ENCODE measurements at places on chromosomes 7 and 10. TPM values are rescaled to one million over a fixed set of nuclear protein-coding genes. Genes with fewer than 3 reads are reported as not detected.
A peak's percentile ranks its signal among the peaks of the same experiment; 100 is the strongest.

KLLN gene
- total RNA-seq = 0.46 TPM

MMD2 gene
- total RNA-seq = not detected

GRCh38 chr10:60870416-60870728 lies 73.6 kb downstream of the RHOBTB1 start:
- no peak for DNase-seq

GRCh38 chr7:149209518-149210269 lies 14.3 kb downstream of the ZNF282 start:
- DNase-seq = no peak

DNA sequence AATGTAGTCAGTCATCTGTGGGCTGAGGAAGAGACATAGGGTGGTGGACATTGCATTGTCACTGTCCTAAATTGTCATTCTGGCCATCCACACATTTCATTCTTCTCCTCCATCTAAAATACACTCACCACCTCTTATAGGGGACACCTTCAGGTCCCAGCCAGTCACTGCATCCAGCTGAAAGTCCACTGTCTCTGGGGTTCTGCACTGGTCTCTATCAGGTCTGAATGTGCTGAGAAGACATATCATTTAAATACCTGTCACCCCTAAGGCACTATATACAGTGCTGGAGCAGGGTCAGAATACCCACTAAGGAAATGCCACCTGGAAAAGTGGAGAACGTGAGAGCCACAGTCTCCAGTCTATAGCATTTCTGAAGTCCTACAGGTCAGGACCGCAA lies 29.6 kb downstream of the SH2D4B start:
- peak; percentile 23 for DNase-seq

DNA sequence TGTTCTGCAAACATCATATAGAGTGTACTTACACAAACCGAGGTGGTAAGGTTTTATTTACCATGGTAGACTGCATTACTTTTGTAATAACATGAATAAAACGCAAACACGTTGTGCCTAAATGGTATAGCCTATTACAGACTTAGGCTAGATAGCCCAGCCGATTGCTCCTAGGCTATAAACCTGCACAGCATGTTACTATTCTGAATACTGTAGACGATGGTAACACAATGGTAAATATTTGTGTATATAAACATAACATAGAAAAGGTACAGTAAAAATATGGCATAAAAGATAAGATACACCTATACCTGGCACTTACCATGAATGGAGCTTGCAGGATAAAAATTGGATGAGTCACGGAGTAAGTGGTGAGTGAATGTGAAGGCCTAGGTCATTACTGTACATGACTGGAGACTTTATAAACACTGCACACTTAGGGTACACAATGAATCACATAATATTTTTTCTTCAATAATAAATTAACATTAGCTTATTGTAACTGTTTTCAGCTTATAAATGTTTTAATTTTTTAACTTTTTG lies 16.3 kb downstream of the AKR1D1 start:
- DNase-seq = no peak

DNA sequence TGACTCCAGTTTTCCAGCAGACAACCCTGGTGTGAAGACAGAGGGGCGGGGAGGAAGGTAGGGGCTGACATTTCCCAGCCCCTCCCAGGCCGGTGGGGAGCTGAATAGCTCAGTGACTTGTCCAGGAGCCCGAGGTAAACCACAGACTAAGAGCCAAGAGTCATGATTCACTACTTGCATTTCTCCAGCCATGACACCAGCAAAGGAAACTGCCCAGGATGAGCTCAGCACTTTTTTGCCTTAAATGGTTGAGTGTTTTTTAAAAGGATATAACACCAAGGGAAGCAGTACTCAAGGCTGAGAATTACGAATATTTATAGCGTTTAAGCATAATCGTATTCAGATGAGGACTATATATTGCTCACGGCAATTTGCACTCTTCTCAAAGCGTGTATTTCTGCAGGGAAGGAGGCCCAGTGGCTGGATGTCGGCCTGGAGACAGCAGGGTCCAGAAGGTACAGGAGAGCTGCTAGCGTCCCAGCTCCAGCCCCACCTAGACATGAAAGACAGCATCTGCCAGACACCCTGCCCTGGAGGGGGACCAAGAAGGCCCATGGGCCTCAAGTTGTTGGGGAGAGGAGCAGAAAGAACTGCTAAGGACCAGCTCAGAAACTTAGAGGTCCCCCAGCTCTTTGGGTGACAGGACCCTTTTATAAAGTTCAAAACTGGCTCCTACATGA lies 141.4 kb downstream of the GRID1 start:
- no peak for DNase-seq

Measured in osteocyte (in vitro differentiated cells).